ENCODE measurements at places on chromosomes 5 and 9.

- no peak for DNase-seq
Measured at GRCh38 chr5:6181147-6181729, 197.1 kb downstream of the MED10 start.

DNA sequence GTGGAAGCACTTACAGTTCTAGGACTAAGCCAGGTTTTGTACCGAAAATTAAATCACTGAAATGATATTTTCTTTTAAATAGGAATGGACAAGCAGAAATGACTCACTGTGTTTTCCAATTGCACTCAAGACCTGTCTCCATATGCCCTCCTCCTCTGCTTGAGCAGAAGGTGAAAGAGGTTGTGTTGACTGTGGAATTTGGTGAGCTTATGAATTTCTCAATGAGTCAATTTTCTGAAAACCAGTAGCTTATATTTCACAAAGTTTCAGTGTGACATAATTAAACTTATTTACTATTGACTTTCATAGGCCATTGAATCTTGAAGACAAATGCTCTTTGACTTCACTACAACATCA is 249.9 kb downstream of the NPR3 start:
- no peak for DNase-seq

DNA sequence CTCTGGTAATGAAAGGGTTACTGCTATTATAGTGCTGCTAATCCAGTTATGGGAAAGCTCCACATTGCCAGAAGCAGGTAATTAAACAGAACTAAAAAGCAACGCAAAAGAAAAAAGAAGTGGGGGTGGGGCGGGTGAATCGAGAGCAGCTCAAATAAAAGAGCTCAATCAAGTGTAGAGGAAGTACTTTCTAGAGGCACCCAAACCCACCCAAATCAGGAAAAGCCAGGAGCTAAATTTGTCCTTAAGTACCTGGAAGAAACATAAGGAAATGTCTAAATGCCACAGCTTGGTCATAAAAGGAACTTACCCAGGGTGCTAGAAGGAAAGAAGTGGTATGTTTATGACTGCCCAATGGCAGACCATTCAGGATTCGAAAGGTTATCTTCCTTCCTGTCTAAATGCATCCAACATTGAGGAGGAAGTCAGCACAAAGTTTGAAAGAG is 2.4 kb upstream of the RNF145 start:
- DNase-seq: no peak

DNA sequence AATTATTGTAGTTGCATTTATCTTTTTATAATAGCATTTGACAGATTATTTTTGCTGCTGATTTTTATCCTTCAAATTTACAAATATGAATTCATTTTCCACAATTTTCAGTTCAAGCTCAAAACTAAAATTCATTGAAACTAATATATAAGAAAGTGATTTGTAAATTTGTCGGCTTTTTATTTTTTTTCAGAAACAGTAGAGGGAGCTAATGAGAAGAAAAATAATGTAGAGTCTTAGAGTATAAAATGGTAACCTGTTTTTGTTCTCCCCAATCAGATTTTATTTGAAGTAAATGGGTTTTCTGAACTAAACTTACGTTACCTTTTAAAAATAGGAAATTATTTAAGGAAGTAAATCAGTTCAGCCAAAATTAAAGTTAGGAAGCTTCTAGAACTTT is 19.2 kb downstream of the PRRC1 start:
- DNase-seq: no peak

GRCh38 chr5:883475-884181 is 9.0 kb downstream of the BRD9 start:
- no peak for DNase-seq

- DNase-seq: no peak
Measured at GRCh38 chr9:131946180-131946579, 133.5 kb downstream of the MED27 start.

DNA sequence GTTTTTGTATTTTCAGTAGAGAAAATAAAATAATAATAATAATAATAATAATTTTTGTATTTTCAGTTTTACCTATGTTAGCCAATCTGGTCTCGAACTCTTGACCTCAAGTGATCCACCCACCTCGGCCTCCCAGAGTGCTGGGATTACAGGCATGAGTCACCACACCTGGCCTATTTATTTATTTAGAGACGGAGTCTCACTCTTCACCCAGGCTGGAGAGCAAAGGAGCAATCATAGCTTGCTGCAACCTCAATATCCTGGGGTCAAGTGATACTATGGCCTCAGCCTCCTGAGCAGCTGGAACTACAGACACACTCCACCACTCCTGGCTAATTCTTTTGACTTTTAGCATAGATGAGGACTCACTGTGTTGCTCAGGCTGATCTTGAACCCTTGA is 167.5 kb downstream of the TLE1 start:
- no peak for DNase-seq

DNA sequence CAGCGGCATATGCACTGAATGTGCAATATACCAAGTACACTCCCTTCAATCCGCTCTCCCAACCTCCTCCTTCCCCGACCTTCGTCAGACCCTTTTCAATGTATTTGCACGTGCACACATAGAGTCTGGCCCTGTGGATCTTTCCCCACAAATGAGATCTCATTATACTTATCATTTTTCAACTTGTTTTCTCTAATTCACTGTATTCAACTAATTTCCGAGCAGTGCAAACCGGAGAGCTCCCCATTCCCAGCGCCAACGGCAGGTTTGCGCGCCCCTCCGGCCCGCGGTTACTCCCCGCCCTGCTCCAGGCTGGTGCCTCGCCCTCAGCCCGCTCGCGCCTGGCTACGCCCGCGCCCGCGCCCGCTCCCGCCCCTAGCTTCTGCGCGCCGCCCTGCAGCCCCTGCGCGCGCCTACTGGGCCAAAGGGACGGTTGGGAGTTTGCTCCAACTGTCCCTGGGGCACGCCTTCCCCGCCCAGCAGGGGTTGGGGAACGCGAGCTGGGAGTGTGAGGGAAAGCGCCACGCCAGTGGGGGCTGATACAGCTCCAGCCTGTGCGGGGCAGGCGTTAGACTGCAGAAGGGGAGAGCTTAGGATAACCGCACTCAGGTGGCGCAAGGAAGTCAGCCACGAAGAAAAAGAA is 3.3 kb upstream of the CDC20B start:
- DNase-seq: peak; percentile 15

GRCh38 chr5:157913575-157913974 is 54.6 kb upstream of the CLINT1 start:
- no peak for DNase-seq

- no peak for DNase-seq
Measured at GRCh38 chr5:171882118-171882517, 96.5 kb downstream of the SMIM23 start.
